SJSA1 (cell line): ENCODE measurements at places on chromosomes 5 and 9.

DNA sequence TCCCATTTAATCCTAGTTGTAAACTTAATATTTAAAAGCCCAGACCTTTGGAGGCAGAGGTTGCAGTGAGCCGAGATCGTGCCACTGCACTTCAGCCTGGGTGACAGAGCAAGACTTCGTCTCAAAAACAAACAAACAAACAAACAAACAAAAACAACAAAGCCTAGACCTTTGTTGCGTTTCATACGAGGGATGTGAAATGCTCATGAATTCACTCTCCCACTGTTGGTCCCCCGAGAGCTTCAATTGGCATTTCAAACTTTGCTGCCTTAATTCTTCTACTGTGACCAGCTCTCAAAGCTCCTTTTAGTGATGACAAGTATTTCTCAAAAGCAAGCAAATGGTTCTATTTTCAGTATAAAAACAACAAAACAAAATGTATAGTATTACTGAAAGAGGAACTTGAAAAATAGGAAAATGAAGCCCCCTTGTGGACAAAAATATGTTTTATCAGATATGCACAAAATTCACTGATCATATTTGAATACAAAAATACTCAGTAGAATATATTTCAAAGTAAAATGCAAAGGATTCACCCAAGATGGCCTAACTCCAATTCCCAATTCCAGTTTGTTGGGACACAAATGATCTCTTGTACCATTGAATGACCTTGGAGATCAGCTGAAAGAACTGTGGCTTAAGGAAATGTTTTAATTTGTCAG is 140.4 kb downstream of the ESM1 start:
- DNase-seq: no peak

GRCh38 chr5:144774197-144774596 is 603.5 kb downstream of the KCTD16 start:
- DNase-seq: no peak

- DNase-seq: no peak
Observed at GRCh38 chr9:78778861-78779374, 482.0 kb downstream of the PSAT1 start.

GRCh38 chr5:139273322-139273571 is 20.3 kb upstream of the MATR3 start:
- no peak for DNase-seq

- no peak for DNase-seq
Observed at GRCh38 chr9:121788686-121789366, 137.4 kb downstream of the DAB2IP start.

DNA sequence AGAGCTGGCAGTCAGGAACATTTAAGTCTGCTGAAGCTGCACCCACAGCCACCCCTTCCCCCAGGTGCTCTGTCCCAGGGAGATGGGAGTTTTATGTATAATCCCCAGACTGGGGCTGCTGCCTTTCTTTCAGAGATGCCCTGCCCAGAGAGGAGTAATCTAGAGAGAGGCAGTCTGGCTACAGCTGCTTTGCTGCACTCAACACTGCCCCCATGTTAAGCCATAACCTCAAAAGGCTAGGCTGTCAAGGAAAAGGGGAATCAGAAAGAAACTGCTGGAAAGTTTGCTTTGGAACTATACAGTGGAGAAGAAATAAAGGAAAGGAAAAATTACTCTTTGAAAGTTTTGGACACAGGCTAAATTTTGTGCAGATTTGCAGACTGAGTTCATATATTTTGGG is 127.2 kb downstream of the MACIR start:
- DNase-seq: no peak

DNA sequence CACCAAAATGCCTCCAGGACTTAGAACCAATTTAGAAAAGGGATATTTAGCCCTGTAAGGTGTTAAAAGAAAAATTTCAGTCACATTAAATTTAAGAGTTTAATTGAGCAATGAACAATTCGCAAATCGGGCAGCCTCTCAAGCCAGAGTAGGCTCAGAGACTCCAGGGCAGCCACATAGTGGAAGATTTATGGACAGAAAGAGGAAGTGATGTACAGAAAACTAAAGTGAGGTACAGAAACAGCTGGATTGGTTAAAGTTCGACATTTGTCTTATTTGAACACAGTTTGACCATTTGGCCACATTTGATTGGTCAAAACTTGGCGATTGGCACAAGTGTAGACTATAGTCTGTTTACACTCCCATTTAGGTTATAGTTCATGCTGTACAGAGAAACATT is 525.9 kb upstream of the ZNF608 start:
- no peak for DNase-seq
